ENCODE measurements at places on chromosomes 3 and 15. TPM values are rescaled to one million over a fixed set of nuclear protein-coding genes. Genes with fewer than 3 reads are reported as not detected.

GRCh38 chr3:31314258-31314657 is 218.5 kb upstream of the STT3B start:
- DNase-seq = no peak

- DNase-seq = no peak
Measured at GRCh38 chr15:67161412-67161811, 93.0 kb downstream of the AAGAB start.

DNA sequence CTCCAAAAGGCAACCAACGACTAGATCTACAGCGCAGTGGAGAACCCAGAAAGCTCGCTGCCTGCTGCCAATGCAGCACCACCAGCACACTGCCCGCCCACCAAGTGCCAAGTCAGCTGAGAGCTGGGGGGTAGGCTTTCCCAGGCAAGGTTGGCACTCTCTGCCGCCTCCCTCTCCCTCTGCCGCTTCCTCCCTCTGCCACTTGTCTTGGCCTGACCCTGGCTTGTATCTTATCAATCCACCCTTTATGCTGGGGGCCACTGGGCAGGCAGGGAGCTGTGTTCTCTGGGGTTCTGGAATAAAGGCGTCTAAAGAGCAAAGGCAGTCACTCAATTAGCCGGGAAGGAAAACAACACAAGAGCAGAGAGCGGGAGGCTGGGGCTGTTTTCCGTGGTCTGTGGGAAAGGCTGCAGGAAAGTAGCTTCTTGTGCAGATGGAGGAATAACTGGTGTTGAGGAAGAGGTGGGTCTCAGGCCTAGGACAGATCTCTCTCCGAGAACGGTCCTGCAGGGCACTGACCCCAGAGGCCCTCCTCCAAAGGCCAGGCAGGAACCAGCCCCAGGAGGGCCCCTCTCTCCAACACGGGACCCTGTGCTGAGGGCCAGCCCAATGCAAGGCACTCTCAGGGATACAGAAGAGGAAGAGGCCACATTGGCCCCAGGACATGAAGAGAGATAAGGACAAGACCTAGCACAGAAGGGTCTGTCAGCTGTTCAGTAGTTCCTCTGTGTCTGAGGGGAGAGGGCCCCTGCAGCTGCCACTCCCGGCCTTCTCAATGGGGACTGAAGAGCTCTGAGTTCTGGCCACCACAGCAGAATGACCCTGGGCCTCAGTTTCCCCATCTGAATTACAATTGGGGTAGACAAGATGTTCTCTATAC is 30.8 kb downstream of the ACSBG1 start:
- DNase-seq = peak; percentile 57

GRCh38 chr15:95024351-95024750 is 793.0 kb downstream of the MCTP2 start:
- no peak for DNase-seq

DNA sequence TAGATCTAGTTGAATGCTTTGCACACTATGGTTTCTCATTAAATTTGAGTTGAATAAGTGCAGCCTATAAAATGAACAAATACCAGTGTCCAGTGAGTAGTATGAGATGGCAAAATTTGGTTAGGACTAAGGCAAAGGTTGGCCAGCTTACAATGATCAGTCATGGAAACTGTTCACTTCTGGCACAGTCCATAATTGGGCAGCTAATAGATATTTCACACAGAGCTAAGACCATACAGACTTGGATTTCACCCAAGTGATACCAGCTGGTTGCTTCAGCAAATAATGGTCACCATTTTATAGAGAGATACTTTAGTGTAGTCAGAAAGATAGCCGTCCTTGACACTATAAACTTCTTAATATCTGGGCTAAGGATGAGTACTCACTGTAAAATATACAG is 15.7 kb downstream of the GAP43 start:
- no peak for DNase-seq

- DNase-seq = no peak
Measured at GRCh38 chr15:76809412-76810103, 95.6 kb downstream of the SCAPER start.

The ZNF148 gene
- 27.8 TPM for total RNA-seq

The HYPK gene
- 9.4 TPM for total RNA-seq

All from SJCRH30 (cell line).